GM13977 (cell line): ENCODE measurements at places on chromosomes 2 and 18.

DNA sequence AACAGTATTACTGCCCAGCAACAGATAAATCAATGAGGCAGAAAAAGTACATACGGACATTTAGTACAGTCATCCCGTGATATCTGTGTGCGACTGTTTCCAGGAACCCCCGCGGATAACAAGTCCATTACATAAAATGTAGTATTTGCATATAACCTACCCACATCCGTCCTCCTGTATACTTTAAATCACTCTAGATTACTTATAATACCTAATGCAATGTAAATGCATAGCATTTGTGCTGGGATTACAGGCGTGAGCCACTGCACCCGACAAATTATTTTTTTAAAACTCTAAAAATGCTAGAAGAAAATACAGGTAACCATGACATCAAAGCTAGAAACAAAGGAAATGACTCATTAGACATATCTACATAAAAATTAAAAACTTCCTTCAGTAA lies 91.6 kb downstream of the FAM161A start:
- DNase-seq = no peak

DNA sequence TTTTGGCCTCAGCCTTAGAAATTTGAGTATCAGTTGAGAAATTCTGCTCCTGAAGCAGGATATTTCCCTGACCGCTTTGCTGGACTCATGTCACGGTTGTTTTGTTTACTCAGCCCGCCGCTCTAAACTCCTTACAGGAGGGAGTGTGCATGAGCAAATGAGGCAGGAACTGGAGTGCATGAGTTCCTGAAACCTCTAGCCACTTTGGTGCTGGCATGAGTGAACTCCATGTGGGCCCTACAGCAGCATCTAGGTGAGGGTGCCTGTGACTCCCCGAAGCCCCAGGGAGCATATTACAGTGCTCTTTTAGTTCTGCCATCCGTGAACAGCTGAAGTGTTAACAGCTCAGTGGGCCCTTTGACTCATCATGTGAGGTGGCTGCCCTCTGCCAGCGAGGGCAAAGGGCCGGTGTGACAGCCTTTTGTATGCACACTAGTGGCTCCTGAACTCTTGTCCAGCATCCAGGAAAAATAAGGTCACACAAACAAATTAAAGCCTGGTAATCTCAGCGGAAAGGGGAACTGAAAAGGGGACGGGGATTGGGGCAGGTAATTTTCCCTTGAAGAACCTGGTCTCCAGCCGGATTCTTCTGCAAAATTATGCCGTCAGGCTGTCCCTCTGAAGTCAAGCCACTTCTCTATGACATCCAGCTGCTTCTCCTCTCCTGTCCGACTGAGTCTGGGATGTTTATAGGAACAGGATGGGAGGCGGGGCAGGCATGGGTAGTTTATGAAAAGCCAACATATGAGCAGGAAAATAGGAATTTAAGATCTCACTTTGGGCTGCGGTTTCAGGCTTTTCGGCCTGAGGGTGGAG lies 1668.7 kb downstream of the SUCLG1 start:
- DNase-seq = no peak

DNA sequence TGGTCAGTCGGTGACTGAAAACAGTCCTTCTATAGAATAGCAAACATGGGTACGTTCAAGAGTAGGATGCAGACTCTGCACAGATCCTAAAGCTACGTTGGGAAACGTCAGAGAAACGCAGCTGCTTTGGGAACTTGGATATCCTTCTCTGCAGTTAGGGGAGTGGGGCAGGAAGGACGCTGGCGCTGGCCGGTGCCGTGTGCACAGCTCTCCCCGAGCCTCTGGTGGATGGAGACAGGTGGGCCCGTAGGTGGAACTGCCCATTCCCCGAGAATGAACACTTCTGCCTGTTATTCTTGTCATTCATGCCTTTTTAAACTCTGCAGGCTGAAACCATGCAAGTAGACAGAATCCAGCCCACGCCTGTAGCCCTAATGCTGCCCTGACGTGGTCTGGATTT lies 91.7 kb upstream of the MBOAT2 start:
- peak; percentile 10 for DNase-seq

DNA sequence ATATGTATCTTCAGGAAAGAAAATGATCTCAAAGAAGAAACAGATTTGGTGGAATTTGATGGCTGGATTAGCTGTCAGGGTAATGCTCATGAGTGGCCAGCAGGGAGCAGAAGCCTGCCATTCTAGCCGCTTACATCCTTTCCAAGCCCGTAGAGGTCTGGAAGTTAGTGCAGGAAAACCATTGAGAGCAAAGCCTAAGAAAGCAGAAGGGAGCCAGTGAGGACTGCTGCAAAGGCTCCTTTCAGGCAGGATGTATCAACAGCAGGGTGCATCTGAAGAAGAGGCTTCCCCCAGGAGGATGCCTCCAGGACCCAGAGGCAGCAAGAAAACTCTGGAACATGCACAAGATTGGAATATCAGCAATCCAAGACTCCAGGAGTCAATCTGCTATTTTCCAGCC lies 22.9 kb upstream of the LBH start:
- peak; percentile 39 for DNase-seq

- no peak for DNase-seq
Observed at GRCh38 chr2:12083081-12083581, 336.7 kb downstream of the LPIN1 start.

DNA sequence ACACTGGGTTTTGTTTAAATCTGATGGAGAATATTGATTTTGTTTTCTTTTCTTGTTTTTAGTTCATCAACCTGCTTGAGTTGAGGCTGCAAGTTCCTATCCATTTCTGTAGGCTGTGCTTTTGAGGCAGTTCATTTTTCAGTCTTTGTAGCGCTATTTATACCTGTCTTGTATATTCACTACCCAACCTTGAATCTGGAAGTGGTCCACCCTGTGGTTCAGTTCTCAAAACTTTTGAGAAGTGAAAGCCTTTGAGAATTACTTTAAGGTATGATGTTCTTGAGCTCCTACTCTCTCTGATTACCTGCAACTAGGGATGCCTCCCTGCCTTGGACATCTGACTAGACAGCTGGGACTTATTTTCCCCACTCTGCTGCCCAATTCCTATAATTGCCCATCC lies 53.5 kb upstream of the KCNE4 start:
- DNase-seq = no peak
